ENCODE measurements at places on chromosomes 4 and X.

- DNase-seq, result no peak
Measured at GRCh38 chrX:69065451-69065850, 99.8 kb downstream of the PJA1 start.

DNA sequence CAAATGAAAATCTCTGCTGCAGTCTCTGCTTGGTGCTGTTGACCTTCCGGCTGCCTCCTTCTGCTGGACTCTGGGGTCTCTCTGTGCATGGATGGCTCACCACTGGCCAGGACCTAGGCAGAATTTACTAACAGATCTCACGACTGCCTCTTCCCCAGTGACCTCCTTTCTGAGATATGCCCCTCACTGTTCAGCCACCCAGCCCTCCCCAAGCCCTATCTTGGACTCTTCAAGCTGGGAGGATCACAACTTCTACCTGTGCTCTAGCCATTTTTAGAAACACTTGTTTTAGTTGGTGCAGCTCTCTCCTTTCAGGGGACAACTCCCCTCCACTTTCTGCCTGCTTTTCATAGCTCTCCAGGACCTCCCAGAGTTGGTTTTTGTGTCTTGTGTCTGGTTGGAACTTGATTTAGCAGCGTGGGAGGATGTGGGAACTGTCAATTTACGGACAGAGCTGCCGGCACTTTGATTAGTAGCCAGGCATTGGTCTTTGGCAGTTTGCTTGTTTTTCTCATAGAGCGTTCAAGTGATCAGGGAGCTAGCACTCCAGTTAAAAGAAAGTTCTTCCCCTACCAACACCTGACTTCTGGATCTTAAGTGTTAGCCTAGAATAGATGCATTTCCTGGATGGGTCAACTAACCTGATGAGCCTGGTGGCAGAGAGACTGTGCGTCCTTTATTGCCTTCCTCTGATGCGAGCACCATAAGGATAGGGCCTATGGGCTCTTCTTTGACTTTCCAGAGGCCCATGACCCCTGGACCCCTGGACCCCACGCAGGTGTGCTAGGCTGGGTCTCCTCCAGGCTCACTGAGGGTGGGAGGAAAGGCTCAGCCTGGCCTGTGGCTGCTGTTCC lies 6.5 kb downstream of the RGS12 start:
- DNase-seq, result no peak

DNA sequence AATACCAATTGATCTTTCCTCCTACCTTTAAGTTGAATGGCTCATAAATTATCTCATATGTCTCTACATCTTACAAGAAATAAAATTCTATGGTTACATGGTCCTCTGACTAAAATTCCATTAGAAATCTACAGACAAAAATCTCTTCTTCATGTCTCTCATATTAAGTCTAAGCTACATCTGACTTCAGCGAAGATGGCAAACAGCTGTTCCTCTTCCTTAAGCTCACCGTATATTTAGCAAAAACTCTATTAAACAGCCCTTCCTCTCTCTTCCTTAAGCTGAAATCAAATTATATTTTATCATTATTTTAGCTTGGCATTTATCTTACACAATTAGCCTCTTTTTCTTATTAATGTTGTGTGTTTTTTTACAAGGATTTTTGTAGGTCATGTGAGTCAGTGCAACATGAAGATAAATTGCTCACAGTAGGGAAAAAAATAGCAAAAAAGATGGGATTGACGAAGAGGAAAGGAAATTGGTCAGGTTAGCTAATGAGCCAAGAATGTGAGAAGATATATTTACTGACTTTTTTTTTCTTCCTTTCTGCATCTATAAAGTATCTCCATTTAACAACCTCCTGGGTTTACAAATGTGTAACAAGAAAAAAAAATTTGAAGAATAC lies 2412.8 kb downstream of the ARAP2 start:
- no peak for DNase-seq

GRCh38 chrX:77450996-77451395 lies 3.8 kb downstream of the FGF16 start:
- DNase-seq, result no peak

- DNase-seq, result no peak
Measured at GRCh38 chr4:99207911-99208718, 10.9 kb downstream of the ADH6 start.

DNA sequence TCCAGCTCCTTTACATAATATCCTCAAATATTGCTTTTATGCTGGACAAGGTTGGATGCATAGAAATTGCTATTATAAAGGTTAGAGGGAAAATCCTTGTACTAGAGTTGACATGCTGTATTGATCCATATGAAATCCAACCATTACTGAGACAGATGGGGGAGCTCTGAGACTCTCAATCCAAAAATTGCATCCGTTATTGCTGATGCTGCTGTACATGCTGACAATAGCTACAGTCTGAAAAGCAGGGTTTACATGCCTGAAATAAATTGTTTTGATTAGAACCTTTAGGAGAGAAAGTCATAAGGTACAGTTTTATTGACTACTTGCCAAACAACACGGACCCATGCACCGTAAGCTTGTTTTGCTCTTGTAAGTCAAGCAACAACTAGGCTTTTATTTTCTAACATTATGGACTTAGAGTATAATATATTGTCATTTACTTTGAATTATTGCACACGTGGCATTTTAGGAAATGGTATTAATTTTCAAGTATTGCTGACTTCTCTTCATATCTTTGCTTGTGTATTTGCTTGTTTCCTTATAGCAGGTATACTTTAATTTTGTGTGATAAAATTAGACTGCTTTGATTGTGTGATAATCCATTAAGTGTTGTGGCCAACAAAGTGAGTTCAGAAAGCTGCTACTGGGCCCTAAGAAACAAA lies 1365.2 kb downstream of the STIM2 start:
- no peak for DNase-seq

DNA sequence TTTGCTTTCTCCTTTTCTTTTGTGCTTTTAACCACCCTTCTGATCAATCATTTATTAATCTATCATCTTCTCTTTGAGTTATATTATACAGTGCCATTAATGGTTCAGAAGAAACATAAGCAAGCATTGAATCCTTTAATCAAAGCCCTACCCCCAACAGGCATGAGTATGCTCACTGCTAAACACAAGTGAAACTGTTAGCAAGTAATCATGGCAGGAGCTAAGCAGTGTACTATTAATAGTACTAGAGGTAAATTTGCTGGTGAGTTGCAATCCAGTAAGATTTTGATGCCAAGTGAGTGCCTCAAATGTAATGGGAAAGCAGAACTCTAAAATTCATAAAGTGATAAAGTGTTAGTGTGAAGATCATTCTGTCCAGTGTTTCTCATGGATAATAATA lies 57.2 kb downstream of the FNIP2 start:
- no peak for DNase-seq

DNA sequence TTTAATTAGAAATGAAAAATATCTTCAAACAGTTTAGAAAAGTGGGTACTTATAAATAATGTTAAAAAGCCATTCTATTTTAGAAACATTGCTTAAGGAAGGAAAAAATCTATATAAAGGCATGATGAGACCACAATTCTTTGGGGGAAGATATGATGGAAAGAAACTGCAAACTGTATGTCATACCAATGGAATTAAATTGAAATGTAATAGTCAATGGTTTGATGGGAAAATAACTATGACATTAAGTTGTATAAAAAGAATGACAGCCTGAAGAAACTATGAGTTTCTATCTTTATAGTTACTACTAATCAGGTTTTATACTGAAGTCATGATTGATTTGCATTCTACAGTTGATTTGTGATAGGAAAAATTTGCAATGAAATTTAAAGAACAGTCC lies 40.3 kb upstream of the CAMK2D start:
- DNase-seq, result no peak

GRCh38 chr4:78322032-78322431 lies 229.5 kb upstream of the ANXA3 start:
- DNase-seq, result no peak

GRCh38 chr4:106401157-106401556 lies 32.6 kb upstream of the GIMD1 start:
- no peak for DNase-seq

DNA sequence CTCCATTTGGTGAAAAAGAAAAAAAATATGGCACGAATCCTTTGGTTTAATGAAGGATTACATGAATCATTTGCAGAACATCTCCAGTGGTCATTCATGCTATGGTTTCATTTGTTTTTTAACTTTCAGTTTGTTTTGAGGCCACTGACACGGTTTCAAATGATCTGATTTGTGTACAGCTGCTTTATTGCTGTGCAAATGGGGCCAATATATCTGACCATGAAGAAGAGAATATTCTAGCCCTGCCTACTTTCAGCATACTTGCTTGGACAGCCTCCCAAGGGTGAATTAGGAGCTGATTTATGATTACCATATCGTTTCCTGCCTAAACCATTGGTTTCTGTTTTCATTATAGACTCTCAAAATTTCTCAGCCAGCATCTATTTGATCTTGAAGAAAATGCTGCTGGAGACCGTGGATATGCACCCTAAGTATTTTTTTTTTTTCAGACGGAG lies 30.7 kb downstream of the SPARCL1 start:
- DNase-seq, result no peak

- no peak for DNase-seq
Measured at GRCh38 chr4:155809835-155810234, 51.0 kb downstream of the GUCY1B1 start.

DNA sequence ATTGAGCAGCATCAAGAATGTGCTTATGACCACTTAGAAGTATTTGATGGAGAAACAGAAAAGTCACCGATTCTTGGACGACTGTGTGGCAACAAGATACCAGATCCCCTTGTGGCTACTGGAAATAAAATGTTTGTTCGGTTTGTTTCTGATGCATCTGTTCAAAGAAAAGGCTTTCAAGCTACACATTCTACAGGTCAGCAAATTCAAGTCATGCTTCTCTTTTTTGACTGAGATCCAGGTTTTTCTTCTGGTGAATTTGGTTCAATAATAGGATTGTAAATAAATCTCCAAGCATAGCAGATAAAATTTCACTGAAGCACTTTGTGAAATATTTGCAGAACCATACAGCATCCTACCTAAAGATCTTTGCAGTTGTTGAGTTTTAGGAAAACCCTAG lies 218.1 kb downstream of the TLL1 start:
- no peak for DNase-seq

GRCh38 chr4:64747919-64748715 lies 338.9 kb upstream of the TECRL start:
- DNase-seq, result no peak

- no peak for DNase-seq
Measured at GRCh38 chrX:71543316-71543715, 10.4 kb downstream of the OGT start.

- DNase-seq, result no peak
Measured at GRCh38 chr4:56345458-56345857, 41.8 kb downstream of the AASDH start.
